Activated T-cell treated with anti-CD3 and anti-CD28 coated beads for 4 hours (primary cell): ENCODE measurements at places on chromosomes 5 and 9.

DNA sequence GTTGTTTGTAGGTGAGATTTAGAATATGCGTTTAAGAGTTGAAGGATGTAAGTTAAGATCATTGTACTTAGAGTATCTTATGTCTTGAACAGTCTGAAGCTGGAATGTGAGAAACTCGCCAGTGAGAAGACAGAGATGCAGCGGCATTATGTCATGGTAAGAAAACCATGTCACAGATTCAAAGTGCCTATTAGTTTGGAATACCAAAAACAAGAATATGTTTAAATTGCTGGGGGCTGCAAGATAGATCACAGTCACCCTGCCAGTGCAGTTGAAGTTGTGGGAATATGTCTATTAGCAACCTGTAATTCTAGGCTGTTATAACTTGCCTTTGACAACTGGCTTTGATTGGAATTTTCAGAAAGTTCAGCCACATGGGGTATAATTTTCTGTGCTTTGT, 3.0 kb downstream of the TLE4 start:
- no peak for DNase-seq

GRCh38 chr5:56191656-56192055, 41.5 kb downstream of the ANKRD55 start:
- DNase-seq, result no peak

DNA sequence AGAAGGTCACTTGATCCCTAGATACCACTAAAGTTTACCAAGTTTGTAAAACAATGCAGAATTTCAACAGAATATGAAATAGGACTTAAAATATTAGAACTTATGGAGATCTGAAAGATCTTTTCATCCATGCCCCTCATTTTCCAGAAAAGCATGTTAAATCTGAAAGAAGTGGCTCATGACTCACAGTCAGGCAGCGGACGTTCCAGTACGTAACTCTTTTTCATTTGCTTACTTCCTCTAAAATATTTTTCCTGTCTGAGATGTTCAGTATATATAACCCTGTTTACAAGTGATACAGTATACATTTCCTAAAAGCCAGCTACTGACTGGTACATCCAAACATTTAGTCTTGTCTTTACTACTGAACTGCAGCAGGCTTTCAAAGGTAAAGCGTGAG, 22.3 kb downstream of the FBXW2 start:
- no peak for DNase-seq

GRCh38 chr9:6433410-6433809, 20.4 kb downstream of the UHRF2 start:
- DNase-seq, result no peak

- DNase-seq, result no peak
Measured at GRCh38 chr5:31377274-31377946, 154.5 kb downstream of the DROSHA start.

GRCh38 chr5:38765399-38765861, 80.4 kb upstream of the OSMR start:
- DNase-seq, result no peak

DNA sequence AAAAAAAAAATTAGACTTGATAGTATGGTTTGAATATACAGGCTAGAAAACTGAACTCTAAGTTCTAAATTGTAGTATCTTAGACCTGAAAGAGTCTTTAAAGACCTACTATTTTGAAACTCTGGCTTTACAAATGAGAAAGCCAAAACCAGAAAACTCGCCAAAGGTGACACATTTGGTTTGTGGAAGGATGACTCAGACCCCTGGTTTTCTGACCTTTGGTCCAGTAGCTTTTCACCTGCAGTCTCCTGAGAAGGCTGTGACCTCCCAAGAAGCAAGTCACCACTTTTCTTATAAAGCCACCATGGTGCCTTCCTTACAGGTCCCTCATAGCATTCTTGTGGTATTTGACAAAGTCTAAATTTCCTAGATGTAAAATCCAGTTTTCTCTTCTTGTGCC, 102.1 kb upstream of the CEP78 start:
- DNase-seq, result no peak

- no peak for DNase-seq
Measured at GRCh38 chr9:13480693-13481092, 201.2 kb upstream of the MPDZ start.

- DNase-seq, result no peak
Measured at GRCh38 chr9:120532475-120532874, 47.5 kb downstream of the CDK5RAP2 start.

DNA sequence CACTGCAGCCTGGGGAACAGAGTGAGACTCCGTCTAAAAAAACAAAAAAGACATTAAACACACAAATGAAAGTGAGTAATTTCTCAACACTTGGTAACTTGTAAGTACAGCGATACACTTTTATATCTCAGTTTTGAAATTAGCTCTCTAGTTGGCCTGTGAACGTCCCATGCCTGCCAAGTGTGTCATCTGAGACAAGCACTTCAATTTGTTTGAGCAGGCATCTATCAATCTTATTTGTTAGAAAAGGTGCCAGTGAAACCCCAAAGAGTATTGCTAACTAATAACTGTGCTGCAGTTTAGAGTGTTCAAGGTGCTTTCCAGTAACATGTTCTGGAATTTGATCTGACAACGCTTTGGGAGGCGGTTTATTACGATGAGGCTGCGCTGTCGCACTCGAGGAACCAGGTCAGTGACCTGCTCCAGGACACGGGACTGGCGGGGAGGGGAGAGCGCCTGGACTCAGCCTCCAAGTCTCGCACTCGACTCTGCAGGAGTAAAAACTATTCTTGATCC, 1.1 kb upstream of the SPIN1 start:
- no peak for DNase-seq

- no peak for DNase-seq
Measured at GRCh38 chr9:12631866-12632265, 61.3 kb upstream of the TYRP1 start.

DNA sequence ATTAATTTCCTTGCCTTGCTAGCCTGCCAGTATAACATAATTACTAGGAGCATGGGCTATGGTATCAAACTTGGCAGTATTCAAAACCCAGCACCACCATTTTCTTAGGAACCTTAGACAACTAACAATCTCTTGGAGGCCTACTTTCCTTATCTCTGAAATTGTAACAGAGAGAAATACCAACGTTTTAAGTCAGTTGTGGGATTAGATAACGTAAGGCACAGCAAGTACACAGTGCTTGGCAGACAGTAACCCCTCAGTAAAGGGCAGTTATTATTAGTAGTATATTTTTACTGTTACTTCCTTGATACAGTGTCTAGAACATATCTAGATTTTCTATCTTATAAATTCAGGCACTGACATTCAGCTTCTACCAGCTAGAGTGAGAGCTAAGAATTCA, 309.6 kb downstream of the ACTL7B start:
- no peak for DNase-seq

DNA sequence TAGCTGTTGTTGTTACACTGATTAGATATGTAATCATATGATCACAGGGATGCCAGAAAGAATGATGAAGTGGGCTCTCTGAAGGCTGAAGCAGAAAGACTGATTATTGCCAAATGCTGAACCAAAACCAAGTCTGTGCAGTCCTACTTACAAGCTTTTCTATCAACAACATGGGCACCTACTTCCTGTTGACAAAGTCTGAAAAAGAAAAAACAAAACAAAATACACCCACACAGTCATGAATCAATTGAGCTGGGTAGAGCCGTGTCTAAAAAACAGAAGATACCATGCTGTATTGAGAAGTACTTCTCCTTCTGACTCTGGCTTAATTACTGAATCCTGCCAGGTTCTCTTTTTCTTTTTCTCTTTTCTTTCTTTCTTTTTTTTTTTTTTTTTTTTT, 363.4 kb downstream of the RAB3C start:
- no peak for DNase-seq

- DNase-seq, result no peak
Measured at GRCh38 chr5:33641744-33642505, 201.2 kb downstream of the TARS1 start.

- DNase-seq, result no peak
Measured at GRCh38 chr9:74334271-74334670, 162.9 kb upstream of the RORB start.

DNA sequence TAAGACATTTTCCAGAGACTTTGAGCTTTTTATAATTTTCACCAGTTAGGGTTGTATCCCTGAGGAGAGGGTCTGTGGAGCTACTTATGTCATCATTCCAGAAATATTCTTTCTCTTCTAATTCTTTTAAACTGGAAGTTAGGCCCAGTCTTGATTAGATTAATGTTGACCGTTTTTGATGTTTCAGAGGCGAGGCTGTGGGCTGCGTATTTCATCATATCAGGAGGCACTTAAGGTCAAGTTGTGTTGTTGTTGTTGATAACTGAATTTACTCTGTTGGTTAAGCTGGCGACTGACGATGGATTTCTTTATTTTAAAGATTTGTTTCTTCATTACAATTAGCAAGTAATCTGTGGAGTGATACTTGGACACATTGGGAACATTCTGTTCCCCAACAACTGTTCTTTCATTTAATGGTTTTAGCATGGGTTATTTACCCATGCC, 20.1 kb downstream of the IPO11 start:
- no peak for DNase-seq

DNA sequence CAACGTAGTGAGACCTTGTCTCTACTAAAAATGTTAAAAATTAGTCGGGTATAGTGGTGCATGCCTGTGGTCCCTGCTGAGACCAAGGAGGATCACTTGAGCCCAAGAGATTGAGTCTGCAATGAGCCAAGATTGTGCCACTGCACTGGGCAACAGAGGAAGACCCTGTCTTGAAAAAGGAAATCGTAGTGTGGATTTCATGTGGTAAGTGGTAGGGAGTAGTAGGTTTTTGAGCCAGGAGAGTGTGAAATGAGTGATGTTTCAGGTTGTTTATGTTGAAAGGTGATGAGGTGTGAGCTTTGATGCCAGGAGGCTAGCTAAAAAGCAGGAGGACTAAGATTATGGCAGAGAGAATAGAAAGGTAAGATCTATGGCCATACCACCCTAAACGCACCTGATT, 5.9 kb downstream of the MATR3 start:
- DNase-seq, result no peak

GRCh38 chr5:135974021-135974600, 19.3 kb upstream of the LECT2 start:
- DNase-seq, result no peak

- DNase-seq, result no peak
Measured at GRCh38 chr5:96243203-96243602, 189.8 kb downstream of the PCSK1 start.

GRCh38 chr9:79639354-79639753, 67.6 kb downstream of the TLE4 start:
- DNase-seq, result no peak

DNA sequence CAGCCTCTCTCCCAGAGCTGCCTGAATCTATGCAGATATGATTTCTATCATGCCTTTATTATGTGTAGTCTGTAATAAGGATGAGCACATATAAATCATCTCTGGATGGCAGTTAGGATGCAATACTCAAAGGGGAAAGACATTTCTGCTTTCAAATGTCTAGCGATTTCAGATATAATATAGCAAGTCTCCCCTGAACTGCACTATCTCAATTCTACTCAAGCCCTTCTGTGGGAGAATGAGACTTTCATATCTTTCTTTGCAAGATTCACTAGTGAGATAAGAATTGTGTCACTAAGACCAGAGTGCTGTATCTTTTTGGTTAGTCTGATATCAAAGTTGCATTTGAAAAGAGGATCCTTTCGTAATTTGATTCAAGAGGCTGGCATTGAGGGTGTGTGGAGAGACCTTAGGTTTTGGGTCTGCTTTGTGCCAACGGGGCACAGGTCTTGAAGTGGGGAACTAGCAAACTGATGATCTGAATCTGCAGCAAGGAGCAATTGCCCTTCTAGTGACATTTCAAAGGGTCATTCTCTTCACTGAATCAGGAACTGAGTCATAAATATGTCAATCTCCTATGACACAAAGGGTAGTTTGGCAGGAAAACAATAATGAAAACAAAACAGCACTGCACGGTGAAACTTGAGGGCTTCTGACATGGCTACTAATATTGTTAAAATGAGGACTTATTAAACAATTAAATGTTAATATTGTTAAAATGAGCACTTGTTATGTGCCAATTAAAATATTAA, 305.5 kb upstream of the CLINT1 start:
- DNase-seq, result no peak

DNA sequence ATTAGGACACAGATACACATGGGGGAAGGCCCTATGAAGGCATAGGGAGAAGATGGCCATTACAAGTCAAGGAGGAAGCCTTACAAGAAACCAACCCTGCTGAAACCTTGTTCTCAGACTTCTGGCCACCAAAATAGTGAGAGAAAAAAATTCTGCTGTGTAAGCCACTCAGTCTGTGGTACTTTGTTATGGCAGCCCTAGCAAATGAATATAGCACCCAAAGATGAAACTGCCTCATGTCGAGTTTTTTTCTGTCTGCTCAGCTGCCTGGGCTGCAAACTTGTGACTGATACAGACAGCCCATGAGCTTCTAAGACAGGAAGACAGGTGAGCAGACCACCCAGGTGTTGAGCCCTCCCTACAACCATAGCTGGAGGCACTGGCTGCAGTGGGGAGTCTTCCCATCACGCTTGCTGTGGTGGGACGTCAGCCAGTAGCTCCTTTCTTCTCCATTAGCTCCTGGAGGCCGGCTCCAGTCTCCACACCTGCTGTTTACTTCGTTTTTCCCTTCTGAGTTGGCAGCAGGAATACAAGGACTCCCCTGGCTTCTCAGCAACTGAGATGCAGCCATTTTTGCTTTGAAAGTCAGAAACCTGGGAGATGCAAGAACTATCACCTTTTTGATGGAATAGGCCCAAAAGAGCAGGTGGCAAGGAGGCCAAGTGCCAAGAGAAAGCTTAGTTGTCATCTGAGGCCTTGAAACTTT, 164.9 kb downstream of the SEMA6A start:
- DNase-seq, result no peak

DNA sequence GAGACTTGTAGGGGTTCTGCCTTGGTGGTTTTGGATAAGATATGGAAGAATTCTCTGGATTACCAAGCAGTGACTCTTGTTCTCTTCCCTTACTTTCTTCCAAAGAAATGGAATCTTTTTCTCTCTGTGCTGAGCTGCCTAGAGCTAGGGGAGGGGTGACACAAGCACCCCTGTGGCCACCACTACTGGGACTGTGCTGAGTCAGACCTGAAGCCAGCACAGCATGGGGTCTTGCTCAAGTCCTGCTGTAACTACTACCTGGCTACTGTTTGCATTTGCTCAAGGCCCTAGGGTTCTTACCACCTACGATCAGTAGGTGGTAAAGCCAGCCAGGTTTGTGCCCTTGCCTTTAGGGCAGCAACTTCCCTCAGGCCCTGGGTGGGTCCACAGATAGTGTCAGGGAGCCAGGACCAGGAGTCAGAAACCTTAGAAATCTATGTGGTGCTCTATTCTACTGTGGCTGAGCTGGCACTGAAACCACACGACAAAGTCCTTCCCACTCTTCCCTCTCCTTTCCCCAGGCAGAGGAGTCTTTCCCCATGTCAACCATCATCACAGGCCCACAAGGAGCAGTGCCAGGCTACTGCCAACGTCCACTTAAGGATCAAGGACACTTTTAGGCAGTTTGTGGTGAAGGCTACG, 53.8 kb downstream of the SREK1 start:
- no peak for DNase-seq

- DNase-seq, result no peak
Measured at GRCh38 chr5:123171259-123171658, 82.2 kb downstream of the PRDM6 start.

DNA sequence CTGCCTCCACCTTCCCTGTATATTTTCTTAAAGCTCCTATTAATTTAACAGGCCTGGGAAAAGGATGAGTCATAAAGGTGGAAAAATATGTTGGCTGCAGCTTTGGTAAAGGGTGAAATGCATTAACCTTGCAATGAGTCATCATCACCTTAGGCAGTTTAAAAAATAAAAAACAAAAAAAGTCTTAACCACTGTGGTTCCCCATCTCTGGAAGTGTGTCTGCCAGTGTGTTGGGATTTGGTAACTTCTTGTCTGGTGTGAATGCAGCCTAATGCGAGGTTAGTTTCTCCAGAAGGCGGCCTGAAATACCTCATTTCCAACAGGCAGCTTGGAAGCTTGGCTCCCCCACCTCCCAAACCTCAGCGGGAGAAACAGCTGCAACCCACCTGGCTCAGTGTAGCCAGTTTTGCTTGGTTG, 265.3 kb upstream of the GAS1 start:
- no peak for DNase-seq
